Stomach (tissue), 19 donors: ENCODE measurements at places on chromosomes 6 and 20. TPM values are rescaled to one million over a fixed set of nuclear protein-coding genes. Genes with fewer than 3 reads are reported as not detected.
A peak's percentile ranks its signal among the peaks of the same experiment; 100 is the strongest.

SGK1 gene
- total RNA-seq: 347 TPM

GRCh38 chr6:119446609-119447008, 97.0 kb upstream of the MAN1A1 start:
- peaks cover 15% of the 10 kb centered on the region for H3K4me1 ChIP-seq
- no peaks in the 10 kb centered on the region for H3K36me3 ChIP-seq
- peak overlapping the region; percentile 47 for H3K27ac ChIP-seq
- peak; percentile 82 for DNase-seq

HNF4A gene
- total RNA-seq: 10.3 TPM

DNA sequence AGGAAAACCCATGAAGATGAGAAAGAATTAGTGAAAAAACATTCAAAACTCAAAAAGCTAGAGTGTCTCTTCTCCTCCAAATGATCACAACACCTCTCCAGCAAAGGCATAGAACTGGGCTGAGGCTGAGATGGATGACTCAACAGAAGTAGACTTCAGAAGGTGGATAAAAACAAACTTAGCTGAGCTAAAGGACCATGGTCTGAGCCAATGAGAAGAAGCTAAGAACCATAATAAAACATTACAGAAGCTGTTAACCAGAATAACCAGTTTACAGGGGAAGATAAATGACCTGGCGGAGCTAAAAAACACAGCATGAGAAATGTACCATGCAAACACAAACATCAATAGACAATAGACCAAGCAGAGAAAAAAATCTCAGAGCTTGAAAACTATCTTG, 904.1 kb upstream of the MANEA start:
- no peak for DNase-seq
- H3K4me3 ChIP-seq: no peak overlapping the region
- H3K36me3 ChIP-seq: no peaks in the 10 kb centered on the region
- no peaks in the 10 kb centered on the region for H3K27me3 ChIP-seq

- DNase-seq: no peak
- H3K4me3 ChIP-seq: no peak overlapping the region
- no peak overlapping the region for H3K27ac ChIP-seq
Measured at GRCh38 chr6:2578767-2579166, 172.0 kb downstream of the MYLK4 start.

- H3K27ac ChIP-seq: no peak overlapping the region
- no peaks in the 10 kb centered on the region for H3K27me3 ChIP-seq
- no peaks in the 10 kb centered on the region for H3K36me3 ChIP-seq
- no peak for DNase-seq
- H3K4me3 ChIP-seq: no peak overlapping the region
Measured at GRCh38 chr6:22583927-22584326, 14.6 kb downstream of the HDGFL1 start.

MCUR1 gene
- 10.3 TPM for total RNA-seq

HLA-G gene
- not detected for total RNA-seq

- H3K27ac ChIP-seq: no peak overlapping the region
- no peaks in the 10 kb centered on the region for H3K27me3 ChIP-seq
- peaks cover 7% of the 10 kb centered on the region for H3K4me1 ChIP-seq
- DNase-seq: no peak
- peaks cover 28% of the 10 kb centered on the region for H3K36me3 ChIP-seq
- no peak overlapping the region for H3K4me3 ChIP-seq
Measured at GRCh38 chr6:36491378-36491965, 48.7 kb downstream of the KCTD20 start.

- peak; percentile 45 for DNase-seq
- H3K27ac ChIP-seq: no peak overlapping the region
- peaks cover 8% of the 10 kb centered on the region for H3K4me1 ChIP-seq
Measured at GRCh38 chr6:79466207-79466834, 70.9 kb downstream of the LCA5 start.

GRCh38 chr6:105317607-105318533, 85.0 kb downstream of the PREP start:
- peaks cover 9% of the 10 kb centered on the region for H3K4me1 ChIP-seq
- DNase-seq: peak; percentile 31
- no peaks in the 10 kb centered on the region for H3K27me3 ChIP-seq
- peaks cover 53% of the 10 kb centered on the region for H3K36me3 ChIP-seq
- no peak overlapping the region for H3K4me3 ChIP-seq

DNA sequence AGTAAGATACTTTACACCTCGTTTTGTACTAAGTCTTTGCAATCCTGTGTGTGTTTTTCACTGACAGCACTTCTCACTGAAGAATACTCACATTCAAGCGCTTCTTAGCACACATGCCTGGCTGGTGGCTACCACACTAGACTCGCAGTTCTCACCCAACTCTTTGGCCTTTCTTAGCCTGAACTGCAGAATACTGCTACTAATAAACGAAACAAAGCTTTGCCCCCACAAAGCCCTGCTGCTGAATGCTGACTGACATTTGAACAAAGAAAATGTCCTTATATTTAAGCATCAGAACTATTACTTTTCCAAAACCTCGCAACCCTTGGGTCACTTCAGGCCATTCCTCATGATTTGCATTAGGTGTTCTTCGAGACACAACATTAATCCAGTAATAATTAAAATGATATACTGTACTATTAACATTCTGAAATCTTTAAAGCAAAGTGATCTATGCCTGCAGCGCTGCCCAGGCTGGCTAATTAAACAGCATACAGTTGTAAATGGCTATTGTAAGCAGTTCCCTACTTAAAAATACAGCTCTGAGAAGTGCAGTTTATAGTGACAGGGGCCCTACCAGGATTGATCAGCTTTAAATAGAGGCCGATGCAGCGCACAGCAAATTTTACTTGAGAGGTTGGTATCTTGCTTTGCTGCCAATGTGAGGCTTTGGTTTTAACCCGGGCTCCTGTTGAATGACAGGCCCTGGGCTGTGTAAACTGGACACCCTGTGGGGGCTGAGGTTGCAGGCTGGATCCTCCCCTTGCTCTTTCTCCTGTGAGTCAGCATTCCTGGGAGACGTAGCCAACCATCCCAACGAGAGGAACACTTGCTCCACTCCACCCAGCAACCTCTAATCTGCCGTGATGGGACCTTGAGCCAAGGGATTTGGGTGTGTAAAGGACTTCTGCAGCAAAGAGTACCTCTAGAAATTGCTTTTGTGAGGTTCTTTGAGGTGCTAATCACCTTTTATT, 899.0 kb downstream of the TFAP2A start:
- H3K27ac ChIP-seq: no peak overlapping the region
- no peak for DNase-seq
- H3K27me3 ChIP-seq: no peaks in the 10 kb centered on the region
- no peak overlapping the region for H3K4me3 ChIP-seq
- H3K36me3 ChIP-seq: no peaks in the 10 kb centered on the region
- peaks cover 4% of the 10 kb centered on the region for H3K4me1 ChIP-seq

FAM83B gene
- total RNA-seq: 8.4 TPM
